Stimulated activated naive CD4-positive, alpha-beta T cell (primary cell): ENCODE measurements at places on chromosomes 12 and 14.

- DNase-seq = no peak
These were observed 3.5 kb downstream of the FOXN4 start for GRCh38 chr12:109305547-109305946.

DNA sequence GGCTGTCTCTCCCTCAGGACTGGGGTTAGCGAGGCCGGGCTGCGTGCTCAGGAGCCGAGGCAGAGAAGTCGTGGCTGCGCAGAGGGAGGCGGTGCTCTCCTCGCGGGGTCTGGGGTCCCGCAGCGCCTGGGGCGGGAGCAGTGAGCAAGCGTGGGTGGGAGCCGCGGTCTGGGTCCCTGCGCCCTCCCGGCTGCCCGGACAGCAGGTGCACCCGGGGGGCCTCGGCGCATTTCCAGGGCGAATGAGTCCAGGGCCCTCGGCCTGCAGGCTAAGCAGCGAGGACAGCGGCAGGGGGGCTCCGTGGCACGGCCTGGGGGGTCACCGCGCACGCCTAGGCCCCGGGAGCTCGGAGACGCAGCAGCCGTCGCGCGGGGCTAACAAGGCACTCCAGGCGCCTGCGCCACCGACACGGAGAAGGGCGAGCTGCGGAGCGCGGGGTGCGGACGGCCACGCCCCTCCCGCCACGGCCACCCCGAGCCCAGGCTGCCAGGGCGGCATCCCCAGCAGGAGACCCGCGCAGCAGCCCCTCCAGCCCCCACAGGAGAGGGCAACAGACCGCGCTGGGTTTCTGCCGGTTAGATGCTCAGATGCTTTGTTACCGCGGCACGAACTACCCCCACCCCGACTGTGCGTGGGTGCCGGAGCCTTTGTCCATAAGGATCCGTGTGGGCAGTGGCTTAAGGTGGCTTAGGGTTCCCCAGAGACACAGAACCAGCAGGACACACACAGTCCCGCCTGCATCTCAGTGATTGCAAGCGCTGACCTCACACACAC lies 117.7 kb upstream of the C14orf180 start:
- DNase-seq = no peak

- DNase-seq = no peak
These were observed 190.2 kb upstream of the CNOT2 start for GRCh38 chr12:70052931-70053497.

- DNase-seq = no peak
These were observed 9.4 kb upstream of the CNIH1 start for GRCh38 chr14:54450535-54450934.

DNA sequence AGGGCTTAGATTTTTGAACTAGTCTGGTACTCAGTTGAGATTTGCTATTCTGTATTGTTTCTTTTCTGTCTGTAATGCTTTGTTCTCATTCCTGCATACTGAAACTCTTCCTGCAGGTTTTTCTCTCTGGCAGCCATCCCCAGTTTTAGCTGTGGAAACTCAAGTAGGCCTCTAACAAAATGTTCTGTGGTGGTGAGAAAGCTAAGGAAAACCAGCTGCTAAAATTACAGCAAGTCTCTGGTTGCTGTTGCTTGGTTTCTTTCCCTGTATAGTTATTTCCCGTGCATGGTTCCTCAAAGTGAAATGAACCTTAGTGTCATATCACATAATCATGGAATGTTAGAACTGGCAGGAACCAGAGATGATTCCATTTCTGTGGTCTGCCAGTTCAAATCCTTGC lies 442.5 kb downstream of the NRXN3 start:
- DNase-seq = no peak

- DNase-seq = no peak
These were observed 745 bp downstream of the PCK2 start for GRCh38 chr14:24094841-24095270.

GRCh38 chr14:74426202-74426582 lies at the start of gene SYNDIG1L:
SYNDIG1L (minus strand) TSS chr14:74426210; CDS start chr14:74409744, 16,466 bp downstream.
- no peak for DNase-seq

- DNase-seq = no peak
These were observed 123.1 kb upstream of the VRK1 start for GRCh38 chr14:96674121-96674520.

DNA sequence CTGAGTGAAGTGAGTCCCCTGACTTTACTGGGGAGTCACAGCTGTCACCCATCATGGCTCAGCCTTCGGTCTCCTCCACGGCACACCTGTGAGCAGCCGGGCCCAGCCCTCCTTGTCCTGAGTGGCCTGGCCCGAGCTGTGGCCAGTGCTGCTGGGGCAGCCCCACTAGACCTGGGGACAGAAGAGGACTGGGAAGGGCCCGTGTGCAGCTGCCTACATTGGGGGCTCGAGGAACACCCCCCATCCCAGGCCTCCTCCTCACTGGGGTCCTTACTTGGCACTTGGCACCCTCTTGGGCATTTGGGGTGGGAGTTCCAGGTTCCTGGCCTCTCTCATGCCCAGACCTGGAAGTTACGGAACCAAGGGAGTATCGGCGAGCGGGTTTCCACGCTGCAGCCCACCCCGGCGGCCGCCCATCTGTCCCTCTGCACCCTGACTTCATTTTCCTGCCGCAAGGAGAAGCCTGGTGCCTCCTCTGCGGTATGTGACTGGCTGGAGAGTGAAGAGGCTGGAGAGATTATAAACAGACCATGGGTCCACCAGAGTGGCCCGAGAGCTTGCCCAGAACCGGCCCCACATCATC lies 179.7 kb downstream of the KIF26A start:
- DNase-seq = no peak

- DNase-seq = no peak
These were observed 4.5 kb upstream of the HCAR3 start for GRCh38 chr12:122721057-122721545.

DNA sequence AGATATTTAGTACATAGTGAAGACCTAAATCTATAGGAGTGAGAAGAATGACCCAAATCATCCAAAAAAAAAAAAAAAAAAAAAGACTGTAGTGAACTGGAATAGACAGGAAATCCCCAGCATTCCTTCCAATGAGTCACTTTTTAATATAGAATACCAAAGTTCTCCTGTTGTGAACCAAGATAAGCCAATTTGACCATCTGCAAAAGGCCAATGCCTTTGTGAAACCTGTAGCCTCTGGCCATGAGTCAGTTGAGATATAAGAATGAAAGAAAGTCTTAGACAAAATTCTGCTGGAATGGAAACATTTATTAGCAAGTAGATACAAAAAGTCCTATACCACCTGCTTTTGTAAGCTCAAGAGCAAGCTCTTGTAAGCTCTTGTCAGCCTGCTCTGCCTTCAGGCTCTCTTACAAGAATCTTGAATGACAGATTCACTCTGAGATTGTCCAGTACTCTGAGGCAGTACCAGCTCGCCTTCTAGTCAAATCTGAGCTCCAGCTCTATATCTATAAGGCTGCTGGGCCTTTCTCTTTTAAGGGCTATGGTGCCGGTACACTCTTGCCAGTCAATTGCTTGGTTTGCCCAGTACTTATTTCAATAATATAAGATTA lies 243.0 kb upstream of the TMTC1 start:
- DNase-seq = no peak

DNA sequence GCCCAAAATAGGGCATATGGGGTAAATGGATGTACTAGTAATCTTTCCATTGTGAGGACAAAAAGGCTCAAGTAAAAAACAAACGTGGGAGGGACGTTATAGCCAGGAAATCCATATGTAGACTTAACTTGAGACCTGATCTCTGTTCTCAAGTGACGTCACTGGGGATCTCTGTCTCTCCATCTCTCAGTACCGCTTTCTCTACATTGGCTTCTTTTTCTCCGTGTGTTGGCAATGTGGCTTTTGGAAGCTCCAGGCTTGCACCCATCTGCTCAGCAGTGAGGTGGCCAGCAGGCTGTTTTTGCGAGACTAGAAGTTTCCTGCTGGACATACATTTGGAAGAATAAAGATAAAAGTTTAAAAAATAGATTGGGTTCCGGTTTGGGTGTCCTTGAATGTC lies 66.0 kb upstream of the NRXN3 start:
- DNase-seq = no peak

DNA sequence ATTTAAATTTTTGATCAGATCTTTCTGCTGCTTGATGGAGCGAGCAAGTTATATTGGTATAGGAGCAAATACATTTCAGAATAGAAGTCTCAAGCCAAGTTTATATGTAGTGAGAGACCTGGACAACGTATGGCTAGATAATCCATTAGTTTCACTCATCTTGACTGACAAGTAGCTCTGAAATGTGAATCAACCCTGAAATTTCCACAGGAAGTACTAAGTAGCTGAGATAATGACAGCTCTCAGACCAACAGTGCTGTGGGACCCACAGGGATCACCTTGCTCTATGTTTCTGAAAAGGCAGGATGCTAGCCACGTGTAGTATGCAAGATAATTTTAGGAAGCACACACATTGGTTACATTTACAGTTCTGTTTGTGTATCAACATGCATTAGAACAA lies 258.6 kb upstream of the FOXN3 start:
- no peak for DNase-seq

GRCh38 chr12:85834378-85834777 lies 1.8 kb downstream of the RASSF9 start:
- no peak for DNase-seq

GRCh38 chr14:94756310-94756882 lies 13.5 kb downstream of the GSC start:
- no peak for DNase-seq

DNA sequence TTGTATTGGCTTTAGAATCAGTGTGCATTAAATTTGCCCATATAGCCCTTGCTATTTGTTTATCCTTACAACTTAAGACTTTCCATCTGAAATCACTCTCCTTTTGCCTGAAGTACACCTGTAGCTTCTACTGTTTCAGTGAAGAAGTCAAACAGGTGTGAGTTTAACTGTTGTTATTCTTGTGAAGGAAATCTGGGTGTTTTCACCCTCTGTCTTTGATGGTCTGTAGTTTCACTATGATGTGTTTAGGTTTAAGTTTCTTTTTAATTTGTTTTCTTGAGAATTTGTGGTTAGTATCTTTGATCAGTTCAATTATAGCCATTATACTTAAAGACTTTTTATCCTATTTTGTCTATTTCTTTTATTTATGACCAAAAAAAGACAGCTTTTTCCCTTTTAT lies 68.9 kb upstream of the BBS10 start:
- no peak for DNase-seq

DNA sequence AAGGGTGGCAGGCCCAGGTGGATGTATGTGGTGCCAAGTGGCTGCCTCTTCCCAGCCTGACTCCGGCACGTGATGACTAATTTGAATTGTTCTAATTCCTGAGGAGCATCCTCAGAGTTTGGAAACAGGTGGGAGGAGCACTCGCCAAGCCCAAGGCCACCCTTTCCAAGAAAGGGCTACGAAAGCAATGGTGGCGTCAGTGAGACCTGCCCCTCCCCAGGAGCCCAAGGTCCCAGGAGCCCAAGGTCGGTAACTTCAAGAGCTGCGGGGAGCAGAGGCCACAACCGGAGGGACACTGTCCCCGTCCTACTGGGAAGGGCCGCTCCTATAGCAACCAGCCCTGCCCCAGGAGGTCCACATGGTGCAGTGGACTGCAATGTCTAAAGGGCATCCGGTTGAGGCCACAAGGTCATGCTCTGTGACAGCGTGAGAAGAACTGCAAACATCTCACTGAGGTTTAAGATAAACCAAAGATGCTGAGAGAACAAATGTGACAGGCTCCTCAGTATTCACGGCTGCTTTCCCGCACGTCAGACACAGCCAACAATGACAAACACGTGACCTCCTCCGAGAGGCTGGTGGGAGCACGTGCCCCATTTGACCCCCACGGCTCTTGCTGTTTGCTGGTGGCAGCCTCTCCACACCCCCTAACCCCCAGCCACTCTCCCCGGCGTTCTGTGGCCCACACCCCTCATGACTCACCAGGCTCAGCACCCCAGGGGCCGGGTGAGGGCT lies 79.6 kb downstream of the ITPK1 start:
- no peak for DNase-seq

DNA sequence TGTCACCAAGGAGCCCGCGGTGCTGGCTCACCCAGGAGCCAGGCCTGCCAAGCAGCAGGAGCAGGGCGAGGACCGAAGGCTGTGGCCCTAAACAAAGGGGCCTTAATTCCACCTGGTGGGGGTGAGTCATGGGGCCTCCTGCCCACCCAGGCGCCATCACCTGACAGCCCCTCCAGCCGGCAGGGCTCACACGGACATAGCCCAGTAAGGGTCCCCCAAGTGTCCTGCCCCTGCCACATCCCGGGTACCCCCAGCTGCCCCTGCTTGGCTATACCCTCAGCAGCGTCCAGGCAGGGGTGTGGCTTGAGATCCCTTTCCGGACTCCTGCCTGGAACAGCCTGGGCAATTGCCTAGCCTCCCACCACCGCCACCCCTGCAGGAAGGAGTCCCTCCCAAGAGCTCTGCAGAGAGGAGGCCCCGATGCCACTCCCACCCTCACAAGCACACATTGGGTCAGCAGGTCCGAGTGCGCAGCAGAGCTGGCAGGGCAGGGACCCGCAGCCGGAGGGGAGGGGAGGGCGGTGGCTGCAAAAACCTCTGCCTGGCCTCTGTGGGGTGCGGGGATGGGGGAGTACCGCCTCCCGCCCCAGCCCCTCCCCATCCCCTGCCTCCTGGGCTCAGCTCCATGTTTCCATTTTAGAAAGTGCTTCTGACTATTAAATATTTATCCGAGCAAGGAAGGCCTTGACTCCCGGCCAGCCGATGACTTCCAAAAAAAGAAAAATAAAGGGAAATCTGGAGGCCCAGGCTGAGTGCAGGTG lies 4.6 kb downstream of the AHNAK2 start:
- DNase-seq = no peak

DNA sequence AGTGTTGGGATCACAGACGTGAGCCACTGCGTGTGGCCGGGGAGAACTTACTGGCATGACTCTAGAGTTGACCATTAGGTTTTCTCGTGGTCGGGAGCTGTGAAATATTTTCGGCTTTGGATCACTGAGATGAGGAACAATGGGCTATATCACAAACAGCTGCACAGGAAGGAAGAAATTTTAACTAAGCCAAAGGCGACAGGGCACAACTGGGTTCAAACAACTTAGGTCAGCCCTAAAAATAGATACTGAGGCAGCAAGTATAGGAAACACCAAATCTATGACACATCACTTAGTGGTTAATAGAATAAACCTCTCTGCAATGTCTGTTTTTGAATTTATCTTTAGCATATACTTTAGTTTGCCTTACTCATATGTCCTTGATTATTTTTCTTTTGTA lies 162.9 kb downstream of the LRIG3 start:
- DNase-seq = no peak

DNA sequence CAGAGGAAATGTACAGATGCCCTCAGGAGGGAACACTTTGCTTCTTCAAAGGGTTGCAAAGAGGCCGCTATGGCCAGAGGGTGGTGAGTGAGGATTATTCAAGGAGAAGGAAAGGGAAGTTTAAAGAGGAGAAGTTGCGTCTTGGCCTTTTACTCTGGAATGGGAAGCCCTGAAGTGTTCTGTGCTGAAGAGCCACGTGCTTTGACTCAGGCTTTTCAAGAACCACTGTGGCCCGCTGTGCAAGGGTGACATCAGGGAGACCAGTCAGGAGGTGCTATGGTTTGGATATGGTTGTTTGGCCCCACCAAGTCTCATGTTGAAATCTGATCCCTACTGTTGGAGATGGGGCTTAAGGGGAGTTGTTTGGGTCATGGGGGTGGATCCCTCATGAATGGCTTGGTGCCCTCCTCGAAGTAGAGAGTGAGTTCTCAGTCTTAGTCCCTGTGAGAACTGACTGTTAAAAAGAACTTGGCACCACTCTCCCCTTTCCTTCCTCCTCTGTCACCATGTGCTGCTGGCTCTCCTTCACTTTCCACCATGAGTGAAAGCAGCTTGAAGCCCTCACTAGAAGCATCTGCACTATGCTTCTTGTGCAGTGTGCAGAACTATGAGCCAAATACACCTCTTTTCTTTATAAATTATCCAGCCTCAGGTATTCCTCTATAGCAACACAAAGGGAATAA lies 66.1 kb upstream of the DUSP6 start:
- DNase-seq = no peak

- no peak for DNase-seq
These were observed 101.7 kb downstream of the CIT start for GRCh38 chr12:119775246-119775895.

GRCh38 chr12:96719660-96720362 lies 187.2 kb upstream of the NEDD1 start:
- peak; percentile 42 for DNase-seq
